GM23338 (cell line): ENCODE measurements at places on chromosomes 11 and 22. TPM values are rescaled to one million over a fixed set of nuclear protein-coding genes. Genes with fewer than 3 reads are reported as not detected.

- peaks cover 17% of the 10 kb centered on the region for H3K4me1 ChIP-seq
- peak; percentile 32 for DNase-seq
- no peaks in the 10 kb centered on the region for H3K36me3 ChIP-seq
- H3K27ac ChIP-seq: peak overlapping the region; percentile 10; the same call in 1 of the 2 replicates
- H3K4me3 ChIP-seq: no peak overlapping the region
- no peaks in the 10 kb centered on the region for H3K27me3 ChIP-seq
Observed at GRCh38 chr11:73099512-73100266, 42.4 kb downstream of the FCHSD2 start.

- DNase-seq: no peak
- no peak overlapping the region for H3K4me3 ChIP-seq
- no peak overlapping the region for H3K27ac ChIP-seq
- peaks cover 4% of the 10 kb centered on the region; the same call in 1 of the 2 replicates for H3K4me1 ChIP-seq
- no peaks in the 10 kb centered on the region for H3K36me3 ChIP-seq
Observed at GRCh38 chr11:17314232-17314547, 37.4 kb upstream of the NCR3LG1 start.

GRCh38 chr11:93652161-93652597, 9.3 kb upstream of the CEP295 start:
- no peaks in the 10 kb centered on the region for H3K4me1 ChIP-seq
- no peaks in the 10 kb centered on the region for H3K36me3 ChIP-seq
- no peaks in the 10 kb centered on the region for H3K27me3 ChIP-seq
- no peak overlapping the region for H3K27ac ChIP-seq

DNA sequence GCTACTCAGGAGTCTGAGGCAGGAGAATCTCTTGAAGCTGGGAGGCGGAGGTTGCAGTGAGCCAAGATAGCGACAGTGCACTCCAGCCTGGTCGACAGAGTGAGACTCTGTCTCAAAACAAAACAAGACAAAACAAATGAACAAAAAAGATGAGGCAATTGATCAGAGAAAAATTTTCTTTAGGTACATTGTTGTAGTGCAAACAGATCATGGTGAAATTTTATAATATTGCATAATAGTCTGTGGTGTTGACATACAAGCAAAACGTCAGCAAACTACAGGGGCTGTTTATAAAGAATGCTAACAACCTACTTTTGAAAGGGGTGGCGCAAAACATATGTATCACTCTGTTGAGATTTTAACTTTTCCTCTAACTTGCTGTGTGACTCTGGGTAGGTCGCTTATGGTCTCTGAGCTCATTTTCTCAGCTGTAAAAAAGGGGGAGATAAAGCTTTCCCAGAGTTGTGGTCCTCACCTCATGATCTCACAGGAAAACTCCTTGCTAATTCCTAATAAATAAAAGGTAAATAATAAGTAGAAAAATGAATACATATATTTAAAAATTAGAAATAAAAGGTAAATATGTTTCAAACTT, 64.8 kb upstream of the NUP160 start:
- H3K4me1 ChIP-seq: 0 out of 2 replicates have a peak, but pooled peaks cover 5% of the 10 kb centered on the region
- no peak overlapping the region for H3K4me3 ChIP-seq
- no peak for DNase-seq
- H3K36me3 ChIP-seq: no peaks in the 10 kb centered on the region

GRCh38 chr11:33324302-33324985, 67.3 kb downstream of the HIPK3 start:
- no peak overlapping the region for H3K4me3 ChIP-seq
- peaks cover 13% of the 10 kb centered on the region for H3K4me1 ChIP-seq
- no peaks in the 10 kb centered on the region for H3K27me3 ChIP-seq
- H3K36me3 ChIP-seq: no peaks in the 10 kb centered on the region

- no peaks in the 10 kb centered on the region for H3K27me3 ChIP-seq
- no peak overlapping the region for H3K27ac ChIP-seq
- DNase-seq: no peak
- no peaks in the 10 kb centered on the region; the same call in 1 of the 2 replicates for H3K4me1 ChIP-seq
Observed at GRCh38 chr11:128943428-128943976, 831 bp upstream of the TP53AIP1 start.

- H3K27ac ChIP-seq: no peak overlapping the region
- no peaks in the 10 kb centered on the region for H3K4me1 ChIP-seq
- DNase-seq: no peak
- no peaks in the 10 kb centered on the region for H3K27me3 ChIP-seq
Observed at GRCh38 chr11:33790040-33790439, 15.7 kb upstream of the FBXO3 start.

GGT5 gene
- total RNA-seq: not detected in 2 replicates

CCDC89 gene
- total RNA-seq: 0.31 TPM in 1 of 2 replicates, not detected in the other

- H3K4me1 ChIP-seq: no peaks in the 10 kb centered on the region
- no peaks in the 10 kb centered on the region for H3K27me3 ChIP-seq
- H3K36me3 ChIP-seq: no peaks in the 10 kb centered on the region
- no peak overlapping the region for H3K4me3 ChIP-seq
- DNase-seq: no peak
- no peak overlapping the region for H3K27ac ChIP-seq
Observed at GRCh38 chr22:48587236-48587865, 1240.3 kb downstream of the BRD1 start.

OR5D16 gene
- not detected in 2 replicates for total RNA-seq

TMPRSS6 gene
- not detected in 2 replicates for total RNA-seq

DNA sequence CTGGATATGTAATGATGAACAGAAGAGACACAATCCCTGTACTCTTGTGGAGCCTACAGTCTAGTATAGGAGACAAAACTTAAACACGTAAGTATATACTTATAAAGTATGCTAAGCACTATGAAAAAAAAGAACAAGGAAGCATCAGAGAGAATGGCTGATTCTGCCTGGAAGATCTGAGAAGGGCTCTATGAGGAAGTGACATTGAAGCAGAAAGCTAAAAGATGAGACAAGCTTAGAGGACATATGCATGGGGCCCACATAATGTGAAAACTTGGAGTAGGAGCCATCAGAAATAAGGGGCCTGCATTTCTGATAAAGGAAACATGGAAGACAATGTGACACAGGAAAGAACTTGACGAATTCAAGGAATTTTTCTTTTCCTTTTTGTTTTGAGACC, 16.6 kb downstream of the SAA1 start:
- H3K4me3 ChIP-seq: no peak overlapping the region
- DNase-seq: no peak
- peaks cover 52% of the 10 kb centered on the region for H3K36me3 ChIP-seq
- no peaks in the 10 kb centered on the region for H3K27me3 ChIP-seq
- no peak overlapping the region for H3K27ac ChIP-seq

DNA sequence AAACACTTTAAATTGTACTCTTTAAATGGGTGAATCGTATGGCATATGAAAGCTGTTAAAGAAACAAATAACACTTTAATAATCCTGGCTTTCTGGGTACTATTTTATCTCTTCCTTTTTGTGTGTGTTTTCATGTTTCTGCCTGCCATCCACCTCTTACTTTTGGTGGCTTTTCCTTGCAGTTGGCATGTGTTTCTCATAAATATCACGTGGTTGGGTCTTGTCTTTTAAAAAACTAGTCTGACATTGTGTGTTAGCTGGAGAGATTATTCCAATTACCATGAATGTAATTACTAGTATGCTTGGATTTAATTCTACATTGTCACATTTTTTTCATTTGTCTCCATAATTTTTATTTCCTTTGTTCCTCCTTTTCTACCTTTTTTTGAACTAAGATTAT, 262.9 kb upstream of the B3GAT1 start:
- H3K36me3 ChIP-seq: no peaks in the 10 kb centered on the region
- no peaks in the 10 kb centered on the region for H3K4me1 ChIP-seq
- no peaks in the 10 kb centered on the region for H3K27me3 ChIP-seq
- H3K27ac ChIP-seq: no peak overlapping the region
- H3K4me3 ChIP-seq: no peak overlapping the region

OR56A1 gene
- total RNA-seq: 0.35 and 0.97 TPM in 2 replicates

GAS2L1 gene
- total RNA-seq: 4.9 and 9.5 TPM in 2 replicates

GAL3ST1 gene
- 9.2 and 13.3 TPM in 2 replicates for total RNA-seq

DNA sequence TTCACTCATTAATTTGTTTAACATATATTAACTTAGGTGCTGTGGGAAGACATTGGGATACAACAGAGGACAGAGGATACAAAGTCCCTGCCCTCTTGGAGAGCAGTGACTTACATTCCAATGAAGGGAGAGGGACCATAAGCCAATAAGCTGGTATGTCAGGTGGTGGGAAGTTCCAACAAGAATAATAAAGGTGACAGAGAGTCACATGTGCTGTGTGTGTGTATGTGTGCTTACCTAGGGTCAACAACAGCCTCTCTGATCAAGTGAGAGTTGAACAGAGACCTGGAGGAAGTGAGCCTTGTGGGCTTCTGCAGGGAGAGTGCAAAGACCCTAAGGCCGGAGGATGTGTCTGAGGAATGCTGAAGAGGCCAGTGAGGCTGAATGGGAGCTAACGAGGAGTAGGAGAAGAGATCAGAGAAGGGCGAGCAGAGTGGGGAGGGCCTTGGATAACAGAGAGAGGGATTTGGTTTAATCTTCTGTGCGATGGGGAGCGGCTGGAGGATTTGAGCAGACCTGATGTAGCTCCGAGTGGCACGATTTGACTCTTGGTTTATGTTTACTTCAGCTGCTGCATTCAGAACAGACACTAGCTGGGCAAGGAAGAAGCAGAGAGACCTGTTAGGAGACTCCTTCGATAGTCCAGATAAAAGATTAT, 35.3 kb downstream of the MAP6 start:
- no peak overlapping the region for H3K4me3 ChIP-seq
- no peaks in the 10 kb centered on the region for H3K36me3 ChIP-seq
- H3K27ac ChIP-seq: no peak overlapping the region

E2F8 gene
- 6.3 and 10.6 TPM in 2 replicates for total RNA-seq

GRCh38 chr11:48054994-48055291, 74.6 kb downstream of the PTPRJ start:
- no peak for DNase-seq
- H3K4me3 ChIP-seq: no peak overlapping the region

VPS26B gene
- 29.1 and 30.3 TPM in 2 replicates for total RNA-seq

DNA sequence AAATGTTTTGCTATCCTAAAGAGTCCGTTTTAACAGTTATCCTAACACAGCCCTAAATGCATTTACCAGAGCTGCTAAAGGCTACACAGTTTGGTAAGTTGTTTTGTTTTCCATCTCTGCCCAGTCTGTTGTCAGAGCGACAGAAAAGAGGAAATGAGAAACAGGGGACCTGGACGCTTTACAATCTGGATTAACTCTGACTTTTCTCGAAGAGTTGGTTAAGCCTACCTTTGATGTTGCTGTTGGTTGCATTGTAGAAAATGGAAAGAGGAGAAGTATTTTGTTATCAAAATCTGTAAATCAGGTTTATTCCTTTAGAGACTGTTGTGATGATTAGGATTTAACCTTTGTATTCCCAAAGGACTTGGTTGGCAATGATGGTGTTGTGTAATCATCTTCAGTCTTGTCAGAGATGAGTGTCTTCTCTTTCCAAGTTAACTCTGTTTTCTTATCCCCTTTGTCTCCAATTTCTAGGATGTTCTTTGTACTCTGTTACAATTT, 481 bp downstream of the ANGPTL5 start:
- no peaks in the 10 kb centered on the region for H3K27me3 ChIP-seq
- peak; percentile 13 for DNase-seq
- no peak overlapping the region for H3K27ac ChIP-seq
- no peaks in the 10 kb centered on the region for H3K36me3 ChIP-seq

SMIM35 gene
- not detected in 2 replicates for total RNA-seq

- H3K4me1 ChIP-seq: peaks cover 26% of the 10 kb centered on the region
- peaks cover 30% of the 10 kb centered on the region for H3K27me3 ChIP-seq
- no peak overlapping the region for H3K27ac ChIP-seq
- DNase-seq: no peak
Observed at GRCh38 chr11:20363149-20363499, 390 bp upstream of the HTATIP2 start.

FGF4 gene
- 9.2 and 13.1 TPM in 2 replicates for total RNA-seq

DNA sequence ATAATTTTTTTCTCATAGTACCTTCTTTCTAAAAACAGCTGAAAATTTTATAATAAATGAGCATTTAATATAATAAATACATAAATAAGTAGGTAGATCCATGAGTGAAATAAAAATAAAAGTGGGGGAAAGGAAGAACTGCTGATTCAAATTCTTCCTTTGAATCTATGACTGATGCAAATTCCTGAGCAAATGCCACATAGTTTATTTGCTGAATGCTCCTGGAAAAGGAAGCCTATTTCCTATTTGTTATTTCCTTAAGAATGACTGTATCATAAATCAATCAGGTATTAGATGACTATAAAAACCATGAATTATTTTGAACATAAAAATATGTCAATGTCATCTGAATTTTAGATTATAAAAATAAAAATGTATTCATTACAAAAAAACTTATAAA, 16.6 kb downstream of the BTBD10 start:
- no peaks in the 10 kb centered on the region for H3K27me3 ChIP-seq
- DNase-seq: no peak
- H3K4me3 ChIP-seq: no peak overlapping the region
- H3K4me1 ChIP-seq: peaks cover 19% of the 10 kb centered on the region
- no peaks in the 10 kb centered on the region for H3K36me3 ChIP-seq

LRRC56 gene
- total RNA-seq: 0.54 and 0.87 TPM in 2 replicates

SERHL2 gene
- 1.5 and 1.7 TPM in 2 replicates for total RNA-seq

MLC1 gene
- not detected in 2 replicates for total RNA-seq

GRCh38 chr11:84173078-84173477, 886.9 kb upstream of the CCDC90B start:
- no peak for DNase-seq
- H3K27ac ChIP-seq: no peak overlapping the region
- no peaks in the 10 kb centered on the region for H3K27me3 ChIP-seq
- no peak overlapping the region for H3K4me3 ChIP-seq
- H3K36me3 ChIP-seq: no peaks in the 10 kb centered on the region
